Suppressor macrophage (primary cell): ENCODE measurements at places on chromosomes 7 and 10.
A peak's percentile ranks its signal among the peaks of the same experiment; 100 is the strongest.

- DNase-seq, result peak; percentile 40
Measured at GRCh38 chr7:115679976-115680375, 350.6 kb downstream of the TFEC start.

DNA sequence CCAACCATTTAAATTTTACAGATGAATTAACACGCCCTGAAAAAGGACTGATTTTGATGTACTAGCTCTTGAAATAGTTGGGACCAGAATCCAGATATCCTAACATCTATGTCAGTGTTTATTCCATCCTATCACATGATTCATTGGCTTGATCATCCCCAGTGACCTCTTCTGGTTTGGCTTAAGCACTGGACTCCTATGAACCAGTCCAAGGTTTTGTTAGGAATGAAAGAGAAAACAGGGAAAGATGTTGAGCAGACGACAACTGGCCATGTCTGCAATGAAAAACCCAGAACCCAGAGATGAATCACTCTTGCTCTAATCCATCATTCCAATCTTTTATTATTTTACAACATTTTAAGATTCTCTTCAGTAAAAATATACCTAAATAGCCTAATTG lies 1080.9 kb downstream of the SORCS1 start:
- no peak for DNase-seq

- no peak for DNase-seq
Measured at GRCh38 chr7:41820111-41820671, 117.3 kb upstream of the INHBA start.

DNA sequence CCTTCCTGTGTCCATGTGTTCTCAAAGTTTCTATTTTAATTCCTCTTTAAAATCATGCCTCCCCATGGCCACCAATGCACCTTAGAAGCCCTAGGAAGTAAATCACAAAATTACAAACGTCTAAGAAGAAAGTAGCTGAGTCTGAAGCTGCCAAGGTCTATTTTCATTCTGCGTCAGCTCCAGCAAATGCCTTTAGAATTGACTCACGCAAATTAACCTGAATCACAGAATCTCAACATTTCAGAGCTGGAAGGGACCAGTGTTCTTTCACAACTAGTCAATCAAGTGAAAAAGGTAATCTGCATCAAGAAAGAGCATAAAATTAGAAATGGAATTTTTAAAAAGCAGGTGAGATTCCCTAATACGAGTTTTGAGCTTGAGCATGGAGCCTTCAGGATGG lies 1017.6 kb downstream of the SORCS3 start:
- DNase-seq, result no peak

DNA sequence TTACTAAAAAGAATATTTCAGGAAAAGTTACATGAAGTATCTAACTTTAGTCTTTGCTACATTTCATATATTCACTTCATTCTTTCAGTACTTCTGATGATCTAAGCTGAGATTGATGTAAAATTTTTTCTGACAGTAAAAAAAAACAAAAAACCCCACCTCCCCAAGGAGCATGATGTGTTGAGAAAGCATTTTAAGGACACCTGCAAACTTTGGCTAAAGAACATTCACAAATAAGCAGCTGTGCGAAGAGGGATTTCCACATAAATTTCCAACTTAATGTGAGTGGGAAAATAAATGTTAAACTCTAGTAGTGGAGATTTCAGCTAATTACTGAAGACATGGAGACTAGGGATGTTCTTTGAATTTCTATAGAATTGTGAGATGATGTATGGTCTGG lies 35.5 kb downstream of the DLD start:
- no peak for DNase-seq

DNA sequence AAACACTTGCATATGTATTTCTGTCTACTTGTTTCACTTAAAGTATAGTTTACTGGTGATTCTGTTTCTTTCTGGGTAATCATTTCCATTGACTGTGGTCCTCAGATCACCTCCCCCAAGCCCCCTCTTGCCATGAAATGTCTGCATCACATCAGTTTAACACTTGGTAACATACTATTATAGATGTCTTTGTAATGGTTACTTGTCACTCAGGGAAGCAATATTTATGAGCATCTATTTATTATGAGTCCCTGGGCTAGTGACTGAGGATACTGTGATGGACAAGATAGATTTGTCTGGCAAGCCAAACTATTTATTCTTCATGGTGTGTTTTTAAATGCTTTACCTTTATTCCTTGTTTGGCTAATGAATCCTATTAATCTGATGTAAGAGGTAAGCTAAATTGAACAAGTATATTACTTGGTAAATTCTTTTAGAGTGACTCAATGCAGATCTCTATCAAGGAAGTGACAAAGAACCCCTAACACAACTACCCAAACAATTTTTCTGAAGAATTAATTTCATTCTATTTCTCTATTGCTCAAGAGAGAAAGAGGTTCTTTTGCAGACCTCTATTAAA lies 270.9 kb downstream of the RELN start:
- no peak for DNase-seq

GRCh38 chr10:78929541-78929940 lies 139.2 kb upstream of the ZMIZ1 start:
- DNase-seq, result peak; percentile 41

GRCh38 chr7:149007146-149007545 lies 21.2 kb downstream of the PDIA4 start:
- DNase-seq, result no peak

DNA sequence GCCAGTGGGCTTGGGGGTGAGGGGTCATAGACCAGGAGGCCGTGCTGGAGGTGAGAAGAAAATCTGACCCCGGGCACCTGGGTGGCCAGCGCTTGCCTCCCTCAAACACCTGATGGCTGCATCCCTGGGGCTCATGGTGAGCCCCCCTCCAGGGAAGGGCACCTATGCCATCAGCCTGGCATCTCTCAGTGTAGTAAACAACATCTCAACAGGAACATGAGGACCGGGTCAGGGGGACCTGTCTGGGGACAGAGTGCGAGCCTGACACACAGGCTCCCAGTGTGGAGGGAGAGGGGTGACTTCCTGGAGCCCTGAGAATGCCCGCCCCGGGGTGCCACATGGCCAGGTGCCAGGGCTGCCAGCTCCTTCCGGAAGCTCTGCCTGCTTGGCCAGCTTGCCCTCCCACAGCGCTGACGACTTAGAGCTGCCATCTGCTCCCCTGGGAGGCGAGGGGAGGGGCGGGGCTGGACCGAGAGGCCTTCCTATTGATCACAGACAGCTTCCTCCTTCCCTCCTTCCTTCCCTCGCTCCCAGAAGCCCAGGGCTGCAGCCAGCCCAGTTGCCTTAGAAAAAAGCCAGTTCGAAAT lies 12.3 kb downstream of the STX1A start:
- peak; percentile 68 for DNase-seq

DNA sequence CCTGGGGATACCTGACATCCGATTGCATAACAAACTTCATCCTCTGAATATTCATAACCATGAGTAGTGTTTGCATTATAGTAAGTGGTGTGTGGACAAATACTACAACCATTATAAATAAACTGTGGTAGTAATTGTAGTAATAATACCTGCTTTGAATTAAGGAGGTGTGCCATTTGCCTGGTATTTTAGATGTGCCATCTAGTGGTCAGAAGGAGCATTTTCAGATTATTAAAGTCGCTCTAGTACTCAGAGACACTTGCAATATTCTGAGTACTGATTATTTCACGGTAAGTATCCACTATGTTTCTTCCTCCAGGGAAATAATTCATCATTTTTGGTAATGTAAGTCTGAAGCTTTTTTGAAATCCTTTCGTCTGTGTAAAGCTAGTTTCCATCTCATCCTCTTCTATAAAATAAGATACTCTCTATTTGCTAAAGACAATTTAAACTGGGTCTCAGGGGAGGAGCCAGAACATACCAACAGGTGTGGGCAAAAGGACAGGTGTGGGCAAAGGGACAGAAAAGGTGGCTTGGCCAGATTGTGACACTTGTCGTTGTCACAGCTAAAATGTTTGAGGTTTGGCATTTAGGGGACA lies 115.3 kb upstream of the WDR11 start:
- peak; percentile 22 for DNase-seq

GRCh38 chr7:123769371-123769770 lies 20.6 kb upstream of the WASL start:
- DNase-seq, result peak; percentile 57

- no peak for DNase-seq
Measured at GRCh38 chr10:72665925-72666324, 26.0 kb upstream of the MCU start.

DNA sequence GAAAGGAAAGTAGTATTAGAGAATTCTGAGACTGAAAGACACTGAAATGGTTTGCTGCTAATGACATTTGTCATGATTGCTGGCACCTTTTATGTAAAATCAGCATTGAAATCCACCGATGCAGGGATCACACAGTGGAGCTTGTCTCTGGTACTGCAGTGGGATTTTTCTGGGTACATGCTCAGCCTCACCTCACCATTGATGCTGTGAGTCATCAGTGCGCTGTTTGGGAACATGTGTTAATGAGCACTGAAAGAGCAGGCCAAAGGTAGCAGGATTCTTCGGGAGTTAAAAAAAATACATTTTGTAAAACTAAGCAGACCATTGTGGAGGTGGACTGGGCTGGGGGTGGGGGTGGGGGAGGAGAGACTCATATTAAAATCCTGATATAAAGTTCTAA lies 174.9 kb downstream of the CREB5 start:
- no peak for DNase-seq

DNA sequence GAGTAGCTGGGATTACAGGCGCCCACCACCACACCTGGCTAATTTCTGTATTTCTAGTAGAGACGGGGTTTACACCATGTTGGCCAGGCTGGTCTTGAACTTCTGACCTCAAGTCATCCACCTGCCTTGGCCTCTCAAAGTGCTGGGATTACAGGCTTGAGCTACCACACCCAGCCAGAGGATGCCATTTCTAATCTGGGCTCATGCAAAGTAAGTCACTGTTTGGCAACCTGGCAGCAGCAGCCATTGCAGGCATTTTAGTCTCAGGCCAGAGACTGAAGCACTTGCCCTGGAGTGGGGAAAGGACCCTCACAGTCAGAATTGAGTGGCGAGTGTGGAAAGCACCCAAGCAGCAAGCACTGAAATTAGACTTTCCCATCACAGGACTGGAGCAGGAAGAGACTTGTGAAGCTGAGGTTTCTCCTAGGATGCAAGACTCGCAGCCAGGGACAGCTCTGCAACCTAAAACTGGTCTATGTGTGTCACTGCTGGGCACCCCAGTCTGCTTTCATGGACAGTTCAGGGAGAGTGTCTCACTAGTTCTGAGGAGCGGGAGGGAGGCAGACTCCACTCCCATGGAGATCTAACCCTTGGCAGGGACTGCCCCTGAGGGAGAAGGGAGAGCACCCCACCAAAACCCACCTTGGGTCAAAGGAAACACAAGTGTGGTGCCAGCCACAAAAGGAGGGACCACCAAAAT lies 27.6 kb downstream of the SNX13 start:
- DNase-seq, result no peak

- DNase-seq, result no peak
Measured at GRCh38 chr10:18540195-18540594, 111.2 kb downstream of the NSUN6 start.

DNA sequence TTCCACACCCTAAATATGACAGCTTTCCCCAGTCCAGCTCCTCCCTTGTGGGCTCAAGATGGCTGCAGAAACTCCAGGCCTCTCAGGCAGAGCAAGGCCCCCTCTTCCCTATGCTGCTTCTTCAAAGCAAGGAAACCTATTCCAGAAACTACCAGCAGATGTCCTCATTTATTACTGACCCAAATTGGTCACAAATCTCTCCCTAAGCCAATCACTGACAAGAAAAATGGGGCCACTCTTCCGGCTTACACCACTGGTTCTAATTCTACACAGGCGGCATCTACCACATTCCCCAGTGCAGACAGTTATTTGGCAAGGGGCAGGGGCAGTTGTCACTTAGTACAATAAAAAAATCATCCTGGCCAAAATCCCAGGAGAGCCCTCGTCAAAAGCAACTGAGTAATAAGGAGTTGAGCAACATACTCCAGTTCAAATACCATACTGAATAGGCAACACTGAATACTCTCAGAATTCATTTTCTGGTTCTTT lies 150.4 kb downstream of the SFMBT2 start:
- DNase-seq, result peak; percentile 70

- peak; percentile 76 for DNase-seq
Measured at GRCh38 chr10:62582804-62583208, 208.6 kb downstream of the ZNF365 start.

DNA sequence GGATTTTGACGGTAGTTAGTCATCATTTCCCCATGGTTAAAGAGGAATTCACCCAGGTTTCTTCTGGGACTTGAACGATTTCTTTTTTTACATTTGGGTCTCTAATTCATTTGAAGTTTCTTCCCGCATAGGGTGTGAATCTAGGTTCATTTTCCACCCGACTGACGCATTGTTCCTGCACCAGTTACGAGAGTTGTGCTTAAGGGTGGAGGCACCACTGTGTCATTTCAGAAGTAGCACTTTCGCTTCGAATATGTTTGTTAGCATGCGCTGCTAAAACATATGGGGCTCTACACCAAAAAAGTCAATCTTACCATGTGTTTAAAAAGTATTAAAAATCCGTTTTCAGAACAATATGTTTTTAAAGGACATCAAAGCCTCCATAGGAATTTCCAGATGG lies 140.3 kb downstream of the VIPR2 start:
- no peak for DNase-seq

GRCh38 chr7:1268076-1268815 lies 35.6 kb downstream of the UNCX start:
- no peak for DNase-seq

GRCh38 chr10:82160307-82160706 lies 285.3 kb downstream of the NRG3 start:
- DNase-seq, result no peak

- DNase-seq, result no peak
Measured at GRCh38 chr7:143172354-143172753, 10.9 kb upstream of the TAS2R39 start.

GRCh38 chr10:122181876-122182275 lies 89.2 kb upstream of the BTBD16 start:
- DNase-seq, result no peak

DNA sequence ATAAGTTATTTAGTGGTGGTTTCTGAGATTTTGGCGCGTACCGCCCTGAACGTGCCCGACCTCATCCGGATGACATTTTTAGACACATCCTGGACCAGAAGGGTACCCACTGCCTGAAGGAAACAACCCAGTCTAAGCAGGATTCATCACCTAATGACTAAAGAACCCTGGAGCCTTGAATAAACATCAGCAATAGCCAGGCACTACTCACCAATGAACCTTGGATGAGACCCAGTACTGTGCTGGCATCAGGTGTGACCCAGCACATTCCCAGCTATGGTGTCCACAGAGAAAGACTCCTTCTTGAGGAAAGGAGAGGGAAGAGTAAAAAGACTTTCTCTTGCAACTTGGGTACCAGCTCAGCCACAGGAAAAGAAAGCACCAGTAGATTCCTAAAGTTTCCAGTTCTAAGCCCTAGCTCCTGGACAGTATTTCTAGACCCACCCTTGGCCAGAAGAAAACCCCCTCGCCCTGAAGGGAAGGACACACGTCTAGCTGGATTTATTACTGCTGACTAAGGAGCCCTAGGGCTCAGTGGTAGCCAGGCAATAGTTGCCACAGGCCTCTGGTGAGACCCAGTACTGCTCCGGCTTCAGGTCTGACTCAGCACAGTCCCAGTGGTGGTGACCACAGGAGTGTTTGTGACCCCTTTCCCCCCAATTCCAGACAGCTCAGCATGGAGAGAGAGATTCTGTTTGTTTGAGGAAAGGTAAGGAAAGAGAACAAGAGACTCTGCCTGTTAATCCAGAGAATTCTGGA lies 32.5 kb downstream of the ZNF277 start:
- DNase-seq, result no peak
